ENCODE measurements at places on chromosomes 5 and 9. TPM values are rescaled to one million over a fixed set of nuclear protein-coding genes. Genes with fewer than 3 reads are reported as not detected.

The ENTREP1 gene
- total RNA-seq: 4.1 TPM

The SLC45A2 gene
- 2.5 TPM for total RNA-seq

The RNF208 gene
- 1.9 TPM for total RNA-seq

The C5orf52 gene
- not detected for total RNA-seq

The SAXO1 gene
- under 0.01 TPM for total RNA-seq

Measured in parietal lobe (tissue), 2 donors.